ENCODE measurements at places on chromosomes 7 and 10.

DNA sequence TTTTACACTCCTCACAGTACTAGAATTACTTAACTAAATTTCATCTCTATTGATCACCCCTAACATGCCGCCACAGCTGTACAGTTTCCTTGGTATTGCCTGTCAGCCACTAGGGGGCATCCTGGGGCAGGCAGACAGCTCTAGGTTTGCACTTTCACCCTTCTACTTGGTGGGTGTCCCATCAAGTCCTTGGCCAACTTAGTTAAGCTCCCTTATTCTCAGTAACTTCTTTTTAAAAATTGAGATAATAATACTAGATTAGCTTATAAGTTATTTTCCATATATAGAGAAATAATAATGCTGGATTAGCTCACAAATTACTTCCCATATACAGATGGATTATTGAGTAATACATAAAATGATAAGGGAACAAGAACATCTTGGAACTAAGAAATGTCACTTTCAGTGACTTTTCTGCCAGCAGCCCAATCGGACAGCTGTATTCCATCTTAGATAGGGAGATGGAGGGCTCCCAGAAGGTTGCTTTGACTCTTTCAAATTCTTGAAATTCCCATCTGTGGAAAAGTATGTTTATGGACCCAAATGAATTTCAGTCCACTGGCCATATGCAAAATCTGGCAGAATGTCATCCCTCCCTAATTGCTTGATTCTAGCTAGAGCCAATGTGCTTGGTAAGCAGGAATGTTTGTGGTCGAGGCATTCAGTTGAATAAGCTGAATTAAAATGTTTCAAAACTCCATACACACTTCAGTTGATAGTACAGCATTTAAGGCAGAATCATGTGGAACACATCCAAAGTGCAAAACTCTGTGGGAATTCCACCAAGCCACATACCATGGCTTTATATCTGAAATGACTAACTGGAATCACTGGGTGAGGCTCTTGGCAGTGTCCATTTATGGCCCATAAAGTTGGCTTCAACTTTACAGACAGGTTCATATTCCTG, 309.7 kb downstream of the CSTF2T start:
- no peak for DNase-seq

DNA sequence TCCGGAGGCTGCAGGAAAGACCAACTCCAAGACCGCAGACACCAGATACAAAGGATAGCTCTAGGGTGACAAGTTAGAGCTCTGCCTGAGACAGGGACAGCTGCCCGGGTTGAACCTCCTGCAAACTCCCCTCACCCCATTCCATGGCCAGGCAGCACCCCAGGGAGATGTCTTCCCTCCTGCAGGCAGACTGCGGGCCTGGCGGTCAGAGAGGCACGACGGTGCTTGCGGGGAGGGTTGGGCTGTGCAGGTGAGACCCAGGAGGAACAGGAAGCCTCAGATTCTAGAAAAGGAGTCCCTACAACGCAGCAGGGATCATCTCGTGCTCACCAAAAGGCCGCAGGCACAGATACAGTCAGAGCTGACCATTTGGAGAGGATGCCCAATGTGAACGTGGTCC, 34.6 kb downstream of the CARD11 start:
- no peak for DNase-seq

DNA sequence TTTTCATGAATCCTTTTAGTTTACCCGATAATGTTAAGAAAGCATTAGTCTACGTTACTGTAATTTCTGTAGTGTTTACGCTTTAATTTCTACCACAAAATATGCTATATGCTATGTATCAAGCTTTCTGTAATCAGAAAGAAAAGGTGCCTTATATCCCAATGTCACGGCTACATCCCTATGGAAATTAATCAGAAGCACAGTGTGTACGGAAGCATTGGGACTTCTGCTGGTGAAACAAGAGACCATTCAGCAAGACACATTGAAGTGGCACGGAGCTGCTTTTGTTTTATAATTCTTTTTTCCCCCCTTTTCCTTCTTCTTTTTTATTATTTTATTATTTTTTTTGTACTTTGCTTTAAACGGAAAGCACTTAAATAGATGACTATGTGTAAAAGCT, 31.2 kb upstream of the SH2B2 start:
- DNase-seq = no peak

DNA sequence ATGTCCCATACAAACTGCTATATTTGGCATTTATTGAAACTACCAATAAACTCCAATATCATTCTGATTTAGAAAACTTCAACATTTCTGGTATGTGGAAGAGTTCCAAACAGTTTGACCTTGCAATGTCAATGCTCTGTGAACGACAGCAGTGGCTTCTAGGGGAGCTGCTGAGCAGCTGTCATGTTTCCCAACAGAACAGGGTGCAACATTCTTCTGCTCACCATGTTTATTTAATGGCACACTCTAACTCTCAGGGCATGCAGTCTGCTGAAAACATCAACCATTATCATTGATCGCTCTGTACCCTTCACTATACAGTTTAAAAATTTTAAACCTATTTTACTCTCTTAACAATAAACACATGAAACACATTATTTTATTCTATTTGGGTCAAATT, 25.9 kb downstream of the LMOD2 start:
- no peak for DNase-seq

- no peak for DNase-seq
Measured at GRCh38 chr10:124450012-124450782, at the start of gene NKX1-2. Gene NKX1-2 (minus strand): TSS chr10:124450035. CDS start chr10:124449943, 92 bp downstream.

DNA sequence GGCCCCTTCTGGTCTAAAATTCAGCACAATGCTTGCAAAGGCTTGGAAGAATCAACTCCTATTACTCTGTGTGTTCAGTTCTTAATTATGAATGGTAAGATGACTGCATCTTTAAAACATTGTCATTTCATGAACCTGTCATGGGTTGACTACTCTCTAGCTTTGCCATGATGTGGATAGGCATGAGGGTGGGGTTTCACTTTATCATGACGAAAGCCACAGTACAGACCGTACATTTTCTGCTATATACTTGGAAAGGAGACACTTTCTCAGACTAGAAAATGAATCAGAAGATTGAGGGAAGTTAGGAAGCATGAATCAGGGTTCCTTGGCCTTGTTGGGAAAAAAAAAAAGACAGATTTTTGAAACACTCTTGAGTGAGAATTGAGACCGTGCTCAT, 19.7 kb upstream of the MSRB2 start:
- DNase-seq = no peak

DNA sequence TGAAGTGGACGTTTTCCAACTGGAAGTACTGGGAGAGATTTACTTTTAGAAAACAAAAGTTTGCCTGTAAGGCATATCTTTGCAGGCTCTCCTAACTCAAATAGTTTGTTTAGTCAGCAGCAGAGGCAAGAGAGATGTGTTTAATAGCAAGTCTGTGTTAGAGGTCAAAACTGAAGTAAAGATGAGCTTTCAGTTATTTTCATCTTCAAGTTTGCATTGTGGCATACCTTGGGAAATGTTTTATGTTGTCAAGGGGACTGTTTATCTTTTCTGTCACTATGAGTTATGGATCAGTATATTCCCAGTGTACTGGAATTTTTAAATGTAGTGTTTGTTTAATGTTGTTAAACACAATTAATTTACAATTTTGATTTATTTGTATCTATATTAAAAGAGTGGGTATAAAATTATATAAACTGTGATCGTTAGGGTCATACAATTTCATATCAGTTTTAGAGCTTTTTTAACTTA, 169.7 kb upstream of the PPP1R3A start:
- no peak for DNase-seq

DNA sequence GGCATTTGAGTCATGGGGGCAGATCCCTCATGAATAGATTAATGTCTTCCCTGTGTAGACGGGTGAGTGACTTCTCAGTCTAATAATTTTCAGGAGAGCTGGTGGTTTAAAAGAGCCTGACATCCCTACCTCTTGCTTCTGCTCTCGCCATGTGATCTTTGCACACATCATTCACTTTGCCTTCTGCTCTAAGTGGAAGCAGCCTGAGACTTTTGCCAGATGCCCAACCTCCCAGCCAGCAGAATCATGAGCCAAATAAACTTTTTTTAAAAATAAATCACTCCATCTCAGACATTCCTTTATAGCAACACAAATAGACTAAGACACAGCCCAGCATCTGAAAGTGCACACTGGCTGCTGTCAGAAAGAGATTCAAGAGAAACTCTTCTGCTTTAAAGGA, 155.2 kb downstream of the ZNF365 start:
- DNase-seq = no peak

DNA sequence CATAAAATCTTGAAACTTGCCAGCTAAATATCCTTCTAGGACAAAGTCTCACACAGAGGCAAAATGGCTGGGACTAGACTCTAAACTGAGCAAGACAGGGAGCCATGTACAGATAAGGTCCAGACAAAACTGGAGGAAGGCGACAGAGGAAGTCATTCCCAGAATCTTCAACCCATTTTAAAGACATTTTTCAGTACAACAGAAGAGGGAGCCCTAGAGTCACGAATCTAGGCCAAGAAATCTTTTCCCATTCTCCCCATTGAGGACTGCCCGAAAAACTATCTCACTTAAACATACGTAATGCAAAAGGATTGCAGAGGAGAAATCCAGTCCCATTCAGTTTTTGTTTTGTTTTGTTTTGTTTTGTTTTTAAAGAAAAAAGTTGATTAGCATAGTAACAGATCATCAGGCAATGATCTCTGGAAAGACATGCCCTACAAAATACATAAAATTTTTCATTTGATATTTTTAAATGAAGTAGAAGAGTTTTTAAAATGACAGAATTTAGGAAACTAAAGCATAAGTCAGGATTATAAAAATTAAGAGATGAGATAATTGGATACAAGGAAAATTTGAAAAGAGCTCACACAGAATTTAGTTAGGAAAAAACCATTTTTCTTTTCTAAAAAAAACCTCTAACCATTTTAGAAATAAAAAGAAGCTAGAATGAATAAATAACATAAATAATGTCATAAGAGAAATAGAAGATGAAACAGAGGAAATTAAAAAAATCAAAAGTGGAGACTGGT, 16.9 kb upstream of the PRF1 start:
- no peak for DNase-seq
